ENCODE measurements at places on chromosomes 4 and X.

- no peak for DNase-seq
Observed at GRCh38 chr4:75232546-75232945, 281.7 kb downstream of the RCHY1 start.

DNA sequence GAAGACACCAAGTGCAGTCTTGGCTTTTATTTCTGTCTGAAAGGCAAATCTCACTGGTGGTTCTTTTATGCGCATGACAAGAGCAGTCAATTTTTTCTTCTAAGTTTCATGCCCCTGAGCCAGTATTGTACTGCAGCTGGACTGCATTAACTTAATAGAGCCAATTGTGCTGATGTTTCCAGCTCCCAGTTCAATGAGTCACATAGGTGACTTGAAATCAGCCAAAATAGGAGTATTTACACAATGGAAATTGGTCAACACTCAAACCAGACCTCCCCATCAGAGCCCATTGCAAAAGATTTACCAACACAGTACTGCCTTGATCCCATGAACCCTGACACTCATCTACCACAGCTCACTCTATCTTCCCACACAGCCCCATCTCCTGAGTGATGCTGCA lies 100.3 kb upstream of the GUCY1A1 start:
- DNase-seq, result peak; percentile 89

GRCh38 chr4:3288571-3289094 lies 4.2 kb upstream of the RGS12 start:
- DNase-seq, result no peak

DNA sequence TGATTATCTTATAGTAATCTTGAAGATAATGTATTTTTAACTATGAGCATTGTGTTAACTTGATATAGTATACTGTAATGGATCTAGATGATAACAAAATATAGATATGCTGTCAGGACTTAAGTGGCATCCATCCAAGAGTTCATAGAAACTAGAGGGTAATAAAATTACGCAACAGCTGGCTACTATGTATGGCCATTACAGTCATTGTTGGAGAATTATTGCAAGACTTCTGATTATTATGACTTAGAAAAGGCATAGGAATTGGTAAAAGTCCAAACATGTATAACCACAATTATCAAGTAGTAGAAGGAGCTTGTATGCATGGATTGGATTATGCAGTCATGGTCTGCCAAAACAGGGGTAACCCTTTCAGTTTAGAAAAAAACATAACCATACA lies 9.5 kb downstream of the OGT start:
- peak; percentile 35 for DNase-seq

GRCh38 chr4:184362396-184362795 lies 112.0 kb downstream of the IRF2 start:
- no peak for DNase-seq

GRCh38 chr4:183078634-183079033 lies 20.4 kb upstream of the WWC2 start:
- no peak for DNase-seq

DNA sequence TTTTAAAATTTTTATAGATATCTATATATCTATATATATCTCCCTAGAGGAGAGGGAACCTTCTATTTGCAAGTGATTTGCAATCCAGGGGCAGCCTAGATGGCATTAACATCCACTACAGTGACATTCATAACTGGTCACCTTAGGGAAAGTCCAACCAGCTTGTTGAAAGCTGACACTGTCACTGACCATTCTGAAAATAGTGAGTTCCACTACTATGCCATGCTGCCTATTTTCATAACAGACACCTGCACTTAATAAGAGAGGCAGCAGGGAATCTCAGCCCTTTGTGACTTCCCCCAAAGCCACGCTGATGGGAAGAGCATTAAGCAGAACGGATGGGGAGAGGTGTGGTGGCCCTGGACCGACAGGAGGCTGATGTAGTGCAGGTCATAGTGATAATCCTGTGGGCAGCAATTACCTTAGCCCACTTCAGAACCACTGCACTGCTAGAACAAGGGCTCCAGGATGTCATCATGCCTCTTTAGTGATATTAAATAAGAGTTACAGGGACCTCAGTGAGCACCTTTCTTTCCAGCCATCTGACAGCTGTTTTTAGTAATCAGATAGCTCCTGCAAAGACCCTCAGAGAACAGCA lies 51.3 kb downstream of the GPRIN3 start:
- DNase-seq, result no peak

All from AG09309 (cell line).